NCI-H774 (cell line): ENCODE measurements at places on chromosomes 3 and 15.

DNA sequence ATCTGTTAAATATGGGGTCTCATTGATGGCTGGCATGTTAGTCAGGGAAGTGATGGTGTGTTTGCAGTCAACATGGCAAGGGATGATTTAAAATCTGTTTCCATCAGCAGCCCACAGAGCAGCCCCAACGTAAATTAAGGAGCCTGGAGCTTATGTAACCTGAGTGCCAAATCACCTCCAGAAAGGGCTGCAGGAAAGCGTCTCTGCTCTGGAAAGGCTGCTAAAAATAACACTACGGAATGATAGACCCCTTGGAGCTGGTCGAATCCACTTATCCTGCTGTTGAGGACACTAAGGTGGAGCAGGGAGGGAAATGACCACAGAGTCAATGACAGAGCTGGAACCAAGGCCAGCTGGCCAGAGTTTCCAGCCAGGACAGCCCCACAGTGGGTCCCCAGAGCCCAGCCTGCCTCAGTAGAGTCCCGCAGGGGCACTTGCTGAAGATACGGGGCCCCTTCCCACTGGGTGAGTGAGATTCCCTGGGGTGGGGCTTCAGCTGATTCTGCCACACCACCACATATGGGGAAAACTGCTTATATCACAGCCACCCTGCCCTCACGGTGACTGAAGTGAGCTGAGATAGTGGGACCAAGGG, 63.5 kb downstream of the EPHB1 start:
- DNase-seq = no peak

DNA sequence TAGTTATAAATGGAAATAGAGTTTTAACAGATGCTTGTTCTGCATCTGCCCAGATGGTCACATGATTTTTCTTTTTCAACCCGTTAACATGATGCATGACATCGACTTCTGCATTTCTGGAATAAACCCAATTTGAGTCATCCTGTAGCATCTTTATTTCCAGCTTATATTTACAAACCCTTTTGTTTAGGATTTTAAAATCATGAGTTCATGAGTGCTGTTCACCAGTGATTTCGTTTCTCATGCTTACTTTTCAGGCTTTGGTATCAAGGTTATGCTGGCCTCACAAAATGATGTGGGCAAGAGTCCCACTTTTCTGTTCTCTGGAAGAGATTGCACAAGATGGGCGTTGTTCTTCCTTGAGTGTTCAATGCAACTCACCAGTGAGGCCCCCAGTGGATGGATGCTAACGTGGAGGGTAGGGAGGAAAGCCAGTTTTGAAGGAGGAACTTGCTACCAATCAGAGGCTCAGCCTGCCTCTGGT, 5.2 kb downstream of the HRH1 start:
- no peak for DNase-seq

GRCh38 chr15:59011262-59011952, 23.9 kb downstream of the RNF111 start:
- no peak for DNase-seq

- peak; percentile 48 for DNase-seq
Measured at GRCh38 chr3:156317462-156318074, 197.2 kb downstream of the KCNAB1 start.
